B cell (primary cell): ENCODE measurements at places on chromosomes 11 and 22.

DNA sequence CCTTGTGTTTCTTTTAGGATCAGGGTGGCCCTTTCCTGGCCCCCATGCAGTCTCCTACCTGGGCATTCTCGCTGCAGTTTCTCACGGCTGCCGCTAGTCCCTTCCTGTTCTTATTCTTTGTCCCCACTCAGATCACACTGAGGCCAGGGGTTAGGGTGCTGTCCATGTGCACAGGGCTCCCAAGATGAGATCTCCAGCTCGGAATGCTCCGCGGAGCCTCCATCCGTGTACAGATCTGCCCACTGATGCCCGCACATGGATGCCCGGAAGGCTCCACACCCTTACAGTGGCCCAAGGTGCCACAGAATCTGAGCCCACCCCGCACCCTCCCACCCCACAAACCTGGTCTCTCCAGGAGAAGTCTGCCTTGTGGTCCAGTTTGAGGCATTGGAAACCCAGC, 457.3 kb downstream of the TBC1D22A start:
- DNase-seq = no peak

DNA sequence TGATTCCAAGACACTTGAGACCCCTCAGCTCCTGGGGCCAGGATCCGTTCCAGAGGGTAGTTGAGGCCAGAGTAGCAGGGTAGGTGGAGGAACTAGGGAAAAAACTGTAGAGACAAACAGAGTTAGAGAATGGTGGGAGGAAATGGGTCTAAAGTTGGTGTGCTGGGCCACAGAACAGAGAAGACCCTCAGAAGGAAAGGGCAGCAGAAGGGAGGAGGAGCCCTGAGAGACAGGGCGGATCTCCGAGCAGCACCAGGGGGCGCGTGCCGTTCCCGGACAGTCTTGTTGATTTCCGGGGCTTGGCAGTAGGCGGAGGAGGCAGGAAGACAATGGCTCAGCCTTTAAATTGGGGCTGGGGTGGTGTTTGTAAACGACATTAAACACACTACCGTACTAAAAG, 2.4 kb upstream of the CECR2 start:
- peak; percentile 48 for DNase-seq

GRCh38 chr11:128733440-128734102, 39.7 kb downstream of the FLI1 start:
- peak; percentile 34 for DNase-seq

GRCh38 chr11:66888282-66888681, 31.4 kb downstream of the LRFN4 start:
- DNase-seq = no peak

DNA sequence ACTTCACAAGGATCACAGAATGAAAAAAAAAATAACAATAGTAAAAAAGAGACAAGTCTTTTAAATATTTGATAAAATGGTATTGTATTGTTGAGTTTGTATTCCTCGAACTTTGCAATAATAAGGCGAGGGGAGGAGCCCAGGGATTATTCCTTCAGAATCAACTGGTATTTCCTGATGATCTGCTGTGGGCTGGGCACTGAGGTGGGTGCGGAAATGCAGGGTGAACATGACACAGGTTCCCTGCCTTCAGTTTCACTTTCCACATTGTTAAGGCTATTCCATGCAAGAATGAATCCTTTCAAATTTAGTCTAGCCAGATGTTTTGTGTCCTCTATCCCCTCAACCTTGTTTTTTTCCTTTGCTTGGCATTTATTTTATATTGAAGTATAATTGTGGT, 2.1 kb upstream of the EIF3M start:
- no peak for DNase-seq

- no peak for DNase-seq
Observed at GRCh38 chr11:47387944-47388696, 9.8 kb upstream of the SPI1 start.
